Esophagus squamous epithelium (tissue), 5 donors: ENCODE measurements at places on chromosomes 1 and 21.

DNA sequence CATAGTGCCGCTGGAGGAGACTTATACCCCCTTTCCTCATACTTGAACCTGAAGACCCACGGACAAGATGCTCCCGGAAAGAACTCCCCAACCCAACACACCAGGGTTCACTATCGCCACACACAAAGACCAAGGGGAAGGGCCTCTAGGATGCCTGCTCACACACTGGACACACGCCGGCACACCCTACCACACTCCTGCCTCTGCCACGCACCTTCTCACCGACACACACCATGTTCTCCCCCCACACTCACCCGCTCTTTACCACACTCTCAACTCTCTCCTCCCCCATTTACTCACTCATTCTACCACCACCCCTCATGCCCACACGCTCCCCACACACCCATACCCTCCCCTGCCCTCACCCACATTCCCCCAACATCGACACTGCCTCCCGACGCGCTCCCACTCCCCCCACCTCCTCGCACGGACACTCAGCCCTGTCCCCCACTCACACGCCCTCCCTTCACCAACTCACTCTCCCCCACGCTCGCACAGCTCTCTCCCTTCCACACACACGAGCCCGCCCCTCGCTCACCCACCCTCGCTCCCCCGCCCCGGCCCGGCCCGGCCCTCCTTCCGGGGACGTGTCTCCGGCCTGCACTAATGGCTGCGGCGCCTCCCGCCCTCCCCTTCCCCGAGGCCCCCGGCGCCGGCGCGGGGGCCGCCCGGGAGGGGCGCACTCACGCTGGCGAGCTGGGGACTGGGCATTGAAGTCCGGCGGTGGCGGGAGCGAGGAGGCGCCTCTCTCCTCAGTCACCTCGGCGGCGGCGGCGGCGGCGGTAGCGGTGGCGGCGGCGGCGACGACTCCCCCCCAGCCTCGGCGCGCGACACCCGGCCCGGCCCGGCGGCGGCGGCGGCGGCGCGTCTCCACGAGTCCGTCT, 626 bp downstream of the PTP4A2 start:
- DNase-seq: peak; percentile 39

DNA sequence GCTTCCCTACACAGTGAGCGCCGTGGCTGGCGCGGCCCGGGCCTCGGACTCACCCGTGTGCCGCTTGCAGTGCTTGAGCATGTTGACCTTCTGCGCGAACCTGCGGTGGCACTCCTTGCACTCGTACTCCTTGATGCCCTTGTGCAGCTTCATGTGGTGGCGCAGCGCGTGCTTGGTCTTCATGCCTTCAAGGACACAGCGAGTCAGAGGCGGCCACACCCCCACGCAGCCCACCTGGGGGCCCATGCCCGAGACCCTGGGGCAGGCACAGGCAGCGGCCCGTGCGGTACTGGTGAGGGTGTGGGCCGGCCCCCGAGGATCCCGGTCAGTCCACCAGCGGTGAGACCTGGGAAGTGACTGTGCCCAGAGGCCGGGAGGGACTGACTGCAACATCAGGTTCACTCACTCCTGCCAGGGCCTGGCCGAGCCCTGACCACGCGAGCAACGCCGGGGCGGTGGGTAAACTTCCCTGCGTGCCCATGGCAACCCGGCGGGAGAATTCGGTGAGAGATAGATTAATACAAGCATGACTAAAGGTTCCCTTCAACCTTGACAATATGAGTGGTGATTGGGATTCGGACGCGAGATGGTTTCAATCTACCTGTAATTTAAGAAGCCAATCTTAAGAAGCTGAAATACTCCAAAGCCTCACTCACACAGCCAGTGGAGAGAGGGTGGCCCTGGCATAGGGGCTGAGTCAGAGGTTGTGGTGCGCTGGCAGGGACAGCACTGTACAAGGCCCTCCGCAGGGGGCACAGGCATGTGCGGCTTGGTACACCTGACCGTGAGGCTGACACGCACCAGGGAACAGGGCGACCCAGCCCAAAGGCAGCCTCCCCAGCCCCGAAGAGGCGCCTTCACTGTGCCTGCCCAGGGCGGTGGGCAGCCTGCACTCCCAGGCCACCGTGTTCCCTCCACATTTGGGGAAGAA, 49.1 kb upstream of the RIPK4 start:
- no peak for DNase-seq

GRCh38 chr1:114467491-114467890, 43.5 kb downstream of the TRIM33 start:
- no peak for DNase-seq

GRCh38 chr21:28771790-28772501, 220.7 kb downstream of the LTN1 start:
- no peak for DNase-seq
